Ovary (tissue), 10 donors: ENCODE measurements at places on chromosomes 4 and X. TPM values are rescaled to one million over a fixed set of nuclear protein-coding genes. Genes with fewer than 3 reads are reported as not detected.
A peak's percentile ranks its signal among the peaks of the same experiment; 100 is the strongest.

DNA sequence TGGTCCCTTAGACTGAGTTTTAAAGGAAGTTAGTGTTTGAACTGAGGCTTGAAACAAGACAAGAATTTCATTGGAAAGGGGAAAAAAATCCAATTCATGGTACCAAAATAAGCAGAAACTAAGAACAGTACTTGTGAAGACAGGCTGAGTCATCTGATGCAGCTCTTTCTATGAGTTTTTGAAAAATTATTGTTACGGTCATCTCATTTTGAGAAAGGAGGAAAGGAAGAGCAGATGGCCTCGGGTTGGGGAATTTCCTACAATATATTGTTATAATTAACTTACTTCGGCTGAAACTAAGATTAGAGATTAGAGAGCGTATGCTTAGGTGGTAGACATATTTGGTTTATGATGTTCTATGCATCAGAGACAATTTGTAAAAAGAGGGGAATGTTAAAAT is 2164.8 kb upstream of the AGA start:
- DNase-seq = no peak

DNA sequence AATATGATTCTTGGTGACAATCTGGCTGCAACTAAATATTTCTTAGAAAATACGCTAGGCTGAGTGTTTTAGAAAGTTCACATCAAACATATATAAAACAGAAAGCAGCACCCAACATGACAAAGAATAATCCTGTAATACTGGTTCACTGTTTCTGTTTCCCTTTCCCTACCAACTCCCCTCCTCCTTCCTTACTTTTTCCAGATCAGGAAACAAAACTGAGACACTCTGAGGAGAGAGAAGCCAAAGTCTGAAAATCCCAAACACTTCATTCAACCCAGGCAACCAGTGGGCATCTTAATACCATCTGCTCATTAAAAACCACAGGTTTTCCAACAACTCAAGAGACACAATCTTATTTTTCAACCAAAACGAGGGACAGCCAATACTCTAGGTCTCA is 160.4 kb upstream of the MAP3K15 start:
- no peak for DNase-seq

DNA sequence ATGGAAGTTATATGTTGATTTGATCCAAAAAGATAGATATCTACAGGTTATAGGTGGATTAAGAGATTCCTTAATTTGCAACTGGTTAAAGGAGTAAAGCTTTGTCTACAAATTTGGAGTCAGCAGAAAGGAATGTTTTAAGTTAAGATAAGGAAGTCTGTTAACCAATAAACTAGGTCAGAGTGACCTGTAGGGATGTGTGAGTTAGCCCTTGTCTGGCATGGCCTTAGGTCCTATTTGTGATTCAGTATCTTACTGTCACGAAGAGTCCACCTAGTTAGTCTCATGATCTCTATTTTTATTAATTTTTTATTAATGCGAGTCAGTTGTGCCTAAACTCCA is 230.8 kb downstream of the INPP4B start:
- DNase-seq = no peak

GRCh38 chrX:9188117-9188516 is 154.2 kb upstream of the FAM9B start:
- DNase-seq = no peak

GRCh38 chrX:33741807-33742206 is 390.3 kb downstream of the FAM47A start:
- DNase-seq = no peak

DNA sequence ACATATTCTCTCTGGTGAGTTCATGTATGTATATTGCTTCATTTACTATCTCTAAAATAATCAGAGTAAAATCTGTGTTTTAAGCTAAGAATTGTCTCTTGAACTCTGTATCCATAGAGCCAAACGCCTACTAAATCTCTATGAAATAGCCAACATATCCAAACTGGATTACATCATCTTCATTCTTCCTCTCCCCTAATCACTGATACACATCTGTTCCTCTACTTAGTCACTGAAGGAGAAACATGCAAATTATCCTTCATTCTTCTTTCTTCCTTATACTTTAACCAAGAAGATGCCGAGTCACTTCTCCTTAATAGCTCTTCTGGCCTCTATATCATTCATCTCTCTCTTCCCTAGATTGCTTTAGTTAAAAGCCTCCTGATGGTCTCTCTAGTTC is 630.4 kb upstream of the FTHL17 start:
- DNase-seq = no peak

DNA sequence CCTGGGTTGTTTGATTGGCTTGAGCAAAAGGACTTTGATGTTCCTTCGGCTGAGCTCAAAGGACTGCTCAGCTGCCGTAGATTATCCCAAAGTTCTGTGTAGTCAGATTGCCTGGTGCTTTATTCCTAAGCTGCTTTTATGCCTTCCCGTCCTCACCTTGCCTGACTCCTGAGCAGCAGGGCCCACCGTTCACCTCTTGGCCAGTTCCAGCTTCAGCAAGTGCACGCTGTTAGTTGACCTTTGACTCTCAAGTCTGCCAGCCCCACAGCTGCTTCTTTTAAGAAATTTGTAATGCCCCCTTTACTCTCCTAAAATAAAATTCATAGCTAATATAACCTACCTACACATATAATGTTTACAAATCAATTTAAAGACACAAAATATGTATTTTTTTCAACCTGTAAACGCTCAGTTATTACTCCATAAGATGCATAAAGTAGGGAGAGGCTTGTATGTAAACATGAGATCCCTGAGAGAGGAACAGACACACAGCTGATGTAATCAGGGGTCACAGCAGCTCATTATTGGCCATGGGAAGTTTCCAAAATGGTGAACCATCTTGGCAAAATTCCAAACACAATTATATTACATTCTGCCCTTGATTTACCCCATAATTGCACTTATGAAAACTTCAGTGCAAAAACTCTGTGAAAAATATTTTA is 28.6 kb downstream of the UCHL1 start:
- no peak for DNase-seq

DNA sequence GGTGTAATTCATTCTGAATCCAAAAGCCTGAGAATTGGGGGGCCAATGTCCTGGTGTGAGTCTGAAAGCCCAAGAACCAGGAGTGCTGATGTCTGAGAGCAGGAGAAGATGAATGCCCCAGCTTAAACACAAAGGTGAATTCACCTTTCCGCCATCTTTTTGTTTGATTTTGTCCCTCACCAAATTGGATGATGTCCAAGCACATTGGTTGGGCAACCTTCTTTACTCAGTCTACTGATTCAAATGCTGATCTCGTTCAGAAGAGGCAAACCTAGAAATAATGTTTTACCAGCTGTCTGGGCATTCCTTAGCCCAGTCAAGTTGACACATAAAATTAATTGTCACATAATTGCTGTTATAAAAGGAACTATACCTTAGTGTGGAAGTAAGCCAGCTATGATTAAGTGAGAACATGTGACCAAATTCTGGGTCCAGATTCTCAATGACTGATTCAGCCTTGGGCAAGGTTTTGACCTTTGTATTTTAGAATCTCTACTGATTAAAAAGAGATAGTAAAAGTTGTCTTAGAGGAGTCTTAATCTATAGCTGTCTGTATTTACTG is 34.5 kb upstream of the SLC4A4 start:
- no peak for DNase-seq

DNA sequence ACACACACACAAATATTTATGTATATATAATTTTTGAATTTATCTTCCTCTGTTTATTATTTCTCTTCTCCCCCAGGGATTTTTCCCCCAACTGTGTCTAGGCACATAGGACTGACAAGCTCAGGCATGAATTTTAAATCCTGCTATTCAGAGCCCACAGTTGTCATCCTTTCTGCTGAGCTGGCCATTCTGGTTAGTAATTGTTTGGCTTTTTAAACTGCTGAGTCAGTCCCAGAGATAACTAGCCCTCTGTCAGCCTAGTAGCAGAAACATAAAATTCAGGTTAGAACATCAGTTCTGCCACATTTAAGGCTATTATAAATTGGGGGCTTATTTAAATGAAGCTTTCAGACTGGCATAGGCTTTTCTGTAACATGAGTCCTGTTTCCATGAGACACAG is 151.7 kb upstream of the MAOA start:
- DNase-seq = no peak

- DNase-seq = peak; percentile 37
Measured at GRCh38 chr4:169791527-169792156, 33.9 kb upstream of the HPF1 start.

DNA sequence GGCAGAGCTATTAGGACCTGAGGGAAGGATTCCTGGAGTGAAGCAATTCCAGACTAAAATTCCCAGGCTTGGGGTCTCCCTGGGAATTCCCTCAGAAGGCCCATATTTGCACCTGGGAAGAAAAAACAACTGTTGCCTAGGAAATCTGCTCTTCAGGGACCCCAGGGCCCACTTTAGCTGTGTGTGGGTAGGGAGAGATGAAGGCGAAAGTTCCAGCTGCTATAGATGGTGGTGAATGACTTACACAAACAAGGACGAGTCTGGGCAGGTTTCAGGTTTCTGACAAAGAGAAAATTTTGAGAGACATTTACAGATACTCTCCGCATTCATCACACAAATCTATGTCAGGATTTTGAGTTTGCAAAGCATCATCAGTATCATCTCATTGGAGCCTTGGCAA is 126.1 kb downstream of the GPC3 start:
- DNase-seq = no peak

DNA sequence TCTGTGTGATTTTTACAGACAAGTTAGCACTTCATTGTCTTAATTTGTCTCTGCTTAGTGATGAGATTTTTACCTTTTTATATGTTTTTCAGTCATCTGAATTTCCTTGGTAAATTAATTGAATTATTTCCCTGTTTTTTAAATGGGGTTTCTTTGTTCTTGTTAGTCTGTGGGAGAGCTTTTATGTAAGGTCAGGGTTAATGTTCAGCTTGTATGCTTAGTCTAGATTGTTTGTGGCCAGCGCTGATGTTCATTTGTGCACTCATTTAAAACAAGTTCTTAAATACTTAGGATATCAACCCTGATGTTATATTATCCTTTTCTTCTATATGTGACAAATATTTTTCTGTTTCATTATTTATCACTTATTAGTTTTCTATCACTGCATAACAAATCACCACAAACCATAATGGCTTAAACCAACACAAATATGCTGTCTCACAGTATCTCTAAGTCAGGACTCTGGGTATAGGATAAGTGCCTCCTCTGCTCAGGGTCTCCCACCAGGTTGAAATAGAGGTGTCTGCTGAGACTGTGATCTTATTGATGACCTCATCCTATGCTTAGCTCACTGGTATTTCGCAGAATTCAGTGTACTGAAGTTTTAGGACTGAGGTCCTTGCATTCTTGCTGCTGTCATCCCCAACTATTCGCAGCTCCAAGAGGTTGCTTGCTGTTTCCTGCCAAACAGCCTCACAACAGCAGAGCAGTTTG is 53.2 kb downstream of the ATP10D start:
- DNase-seq = no peak

DNA sequence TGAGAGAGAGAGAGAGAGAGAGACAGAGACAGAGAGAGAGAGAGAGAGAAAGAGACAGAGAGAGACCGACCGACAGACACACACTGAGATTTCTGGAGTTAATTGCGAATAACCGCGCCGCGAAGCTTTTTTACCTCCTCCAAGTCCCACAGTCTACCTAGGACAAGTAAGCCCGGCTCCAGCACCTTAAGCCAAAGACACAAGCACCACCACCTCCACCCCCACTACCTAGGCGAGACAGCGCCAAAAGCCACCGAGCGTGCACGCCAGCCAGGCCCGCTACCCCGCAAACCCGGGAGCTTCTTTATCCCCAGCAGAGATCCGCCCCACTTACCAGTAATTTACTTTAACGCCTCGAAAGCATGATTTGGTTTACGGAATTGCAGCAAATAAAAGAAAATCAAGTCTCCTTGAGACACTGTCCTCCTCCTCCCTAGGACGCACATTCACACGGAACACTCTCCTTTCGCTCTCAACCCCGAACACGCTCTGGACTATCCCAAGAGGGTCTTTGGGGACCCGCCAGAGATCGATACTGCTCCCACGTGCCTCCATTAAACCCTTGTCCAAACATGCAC is 649.6 kb upstream of the DIPK2B start:
- peak; percentile 16 for DNase-seq

- peak; percentile 27 for DNase-seq
Measured at GRCh38 chr4:7354927-7355326, 79.8 kb downstream of the PSAPL1 start.

DNA sequence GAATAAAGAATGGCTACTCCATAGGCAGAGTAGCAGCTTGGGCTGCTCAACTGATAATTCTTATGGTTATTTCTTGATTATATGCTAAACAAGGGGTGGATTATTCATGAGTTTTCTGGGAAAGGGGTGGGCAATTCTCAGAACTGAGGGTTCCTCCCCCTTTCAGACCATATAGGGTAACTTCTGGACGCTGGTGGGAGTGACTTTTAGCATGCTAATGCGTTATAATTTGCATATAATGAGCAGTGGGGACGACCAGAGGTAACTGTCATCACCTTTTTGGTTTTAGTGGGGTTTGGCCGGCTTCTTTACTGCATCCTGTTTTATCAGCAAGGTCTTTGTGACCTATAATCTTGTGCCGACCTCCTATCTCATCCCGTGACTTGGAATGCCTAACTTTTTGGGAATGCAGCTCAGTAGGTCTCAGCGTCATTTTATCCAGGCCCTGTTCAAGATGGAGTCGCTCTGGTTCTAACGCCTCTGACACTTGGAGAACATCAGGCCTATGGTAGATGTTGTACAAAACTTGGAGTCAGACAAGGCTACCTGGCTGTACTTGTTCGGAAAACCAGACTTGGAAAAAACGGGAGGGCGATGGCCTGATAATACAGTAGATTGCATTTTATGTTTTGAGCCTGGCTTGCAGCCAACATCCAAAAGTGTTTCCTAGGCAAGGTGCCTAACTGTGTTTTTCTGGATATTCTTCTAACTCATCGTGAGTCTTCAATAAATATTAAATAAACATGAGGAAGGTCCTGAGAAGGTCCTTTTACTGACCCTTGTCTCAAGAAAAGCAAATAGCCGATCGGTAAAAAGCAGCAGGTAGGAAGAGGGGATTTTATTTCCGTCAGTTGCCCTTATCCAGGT is 1.8 kb upstream of the TMEM164 start:
- no peak for DNase-seq

GRCh38 chr4:85391071-85391470 is 83.9 kb upstream of the ARHGAP24 start:
- DNase-seq = no peak

DNA sequence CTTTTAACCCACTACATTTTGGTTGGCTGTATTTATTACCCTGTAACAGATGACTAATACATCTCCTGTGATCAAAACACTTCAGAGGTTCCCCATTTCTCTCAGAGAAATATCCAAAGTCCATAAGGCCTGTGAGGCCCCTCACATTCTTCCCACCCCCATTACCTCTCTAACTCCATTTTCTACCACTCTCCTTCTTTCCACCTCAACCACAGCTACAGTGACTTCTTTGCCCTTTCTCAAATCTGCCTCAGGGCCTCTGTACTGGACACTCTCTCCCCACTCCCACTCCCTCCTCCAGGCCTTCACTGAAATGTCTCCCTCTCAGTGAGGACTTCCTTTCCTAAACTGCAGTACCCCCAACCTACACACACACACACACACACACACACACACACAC is 8.4 kb upstream of the TMEM144 start:
- DNase-seq = no peak

GRCh38 chrX:18886005-18886343 is 97.9 kb downstream of the PHKA2 start:
- no peak for DNase-seq

- DNase-seq = no peak
Measured at GRCh38 chr4:1872870-1873269, 1.7 kb downstream of the NSD2 start.

EDA gene
- 9.3 TPM for total RNA-seq

APLN gene
- 1.5 TPM for total RNA-seq

MMRN1 gene
- total RNA-seq = 6.1 TPM

F11 gene
- total RNA-seq = not detected

GAGE2A gene
- not detected for total RNA-seq

ARSJ gene
- total RNA-seq = 5.6 TPM

SSX3 gene
- not detected for total RNA-seq
